ENCODE measurements at places on chromosomes 13 and 19. TPM values are rescaled to one million over a fixed set of nuclear protein-coding genes. Genes with fewer than 3 reads are reported as not detected.

CASP14 gene
- total RNA-seq: 3.7 TPM

ZNF208 gene
- not detected for total RNA-seq

ABCC4 gene
- 8.1 TPM for total RNA-seq

RXFP2 gene
- not detected for total RNA-seq

ZNF112 gene
- total RNA-seq: 4.7 TPM

CDX2 gene
- total RNA-seq: not detected

NPAS1 gene
- 0.67 TPM for total RNA-seq

SMAD9 gene
- total RNA-seq: 1.2 TPM

All from mammary epithelial cell (primary cell).